ENCODE measurements at places on chromosomes 2 and 18.
A peak's percentile ranks its signal among the peaks of the same experiment; 100 is the strongest.

DNA sequence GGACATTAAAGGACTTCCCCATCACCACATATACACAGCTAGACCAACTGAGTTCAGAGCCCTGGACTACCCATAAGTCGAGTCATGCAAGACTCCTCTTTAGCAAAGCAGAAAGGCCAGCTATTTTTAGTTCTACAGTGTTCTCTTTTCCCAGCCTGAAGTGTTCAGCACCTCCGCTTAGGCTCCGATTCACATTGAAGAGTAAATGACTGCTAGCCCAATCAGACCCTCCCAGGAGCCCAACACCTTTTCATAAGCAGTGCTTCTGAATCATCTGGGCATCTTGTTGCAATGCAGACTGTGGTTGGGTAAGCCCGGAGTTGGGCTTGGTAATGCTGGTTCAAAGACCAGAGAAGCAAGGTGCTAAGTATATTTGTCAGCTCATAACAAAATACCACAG, 138.6 kb upstream of the MSH6 start:
- DNase-seq = no peak

- peak; percentile 59 for DNase-seq
Measured at GRCh38 chr2:217367464-217367863, 507.6 kb upstream of the TNP1 start.

GRCh38 chr18:35714539-35714938, 133.0 kb downstream of the GALNT1 start:
- DNase-seq = no peak

GRCh38 chr2:71379086-71379485, 47.5 kb downstream of the ZNF638 start:
- peak; percentile 78 for DNase-seq

GRCh38 chr2:157190151-157190550, 67.4 kb upstream of the GALNT5 start:
- peak; percentile 24 for DNase-seq

DNA sequence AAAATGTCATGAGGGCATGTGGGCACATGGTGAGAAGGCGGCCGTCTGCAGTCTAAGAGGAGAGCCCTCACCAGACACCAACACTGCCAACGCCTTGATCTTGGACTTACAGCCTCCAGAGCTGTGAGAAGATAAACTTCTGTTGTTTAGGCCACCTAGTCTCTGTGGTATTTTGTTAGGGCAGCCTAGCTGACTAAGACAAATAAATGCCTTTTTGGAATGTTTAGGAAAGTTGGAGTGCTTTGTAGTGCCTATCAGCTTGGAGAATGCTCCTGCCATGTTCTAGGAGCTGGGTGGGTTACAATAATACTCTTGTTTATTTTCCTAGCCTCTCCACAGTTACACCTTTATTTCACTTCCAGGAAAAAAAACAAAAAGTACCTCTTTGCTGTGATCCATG, 92.0 kb downstream of the SPP2 start:
- no peak for DNase-seq

- no peak for DNase-seq
Measured at GRCh38 chr18:57544936-57545660, 41.4 kb downstream of the FECH start.

- no peak for DNase-seq
Measured at GRCh38 chr18:48084041-48084757, 153.7 kb upstream of the SMAD2 start.

DNA sequence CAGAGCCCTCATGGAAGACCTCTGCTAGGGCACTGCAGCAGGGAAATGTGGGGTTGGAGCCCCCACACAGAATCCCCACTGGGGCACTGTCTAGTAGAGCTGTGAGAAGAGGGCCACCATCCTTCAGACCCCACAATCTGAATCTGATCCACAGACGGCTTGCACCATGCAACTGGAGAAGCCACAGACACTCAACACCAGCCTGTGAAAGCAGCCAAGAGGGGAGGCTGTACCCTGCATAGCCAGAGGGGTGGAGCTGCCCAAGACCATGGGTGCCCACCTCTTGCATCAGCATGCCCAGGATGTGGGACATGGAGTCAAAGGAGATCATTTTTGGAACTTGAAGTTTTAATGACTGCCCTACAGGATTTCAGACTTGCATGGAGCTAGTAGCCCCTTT, 6.5 kb downstream of the CD226 start:
- DNase-seq = no peak

- peak; percentile 54 for DNase-seq
Measured at GRCh38 chr2:44360749-44361329, 455 bp downstream of the PREPL start.

DNA sequence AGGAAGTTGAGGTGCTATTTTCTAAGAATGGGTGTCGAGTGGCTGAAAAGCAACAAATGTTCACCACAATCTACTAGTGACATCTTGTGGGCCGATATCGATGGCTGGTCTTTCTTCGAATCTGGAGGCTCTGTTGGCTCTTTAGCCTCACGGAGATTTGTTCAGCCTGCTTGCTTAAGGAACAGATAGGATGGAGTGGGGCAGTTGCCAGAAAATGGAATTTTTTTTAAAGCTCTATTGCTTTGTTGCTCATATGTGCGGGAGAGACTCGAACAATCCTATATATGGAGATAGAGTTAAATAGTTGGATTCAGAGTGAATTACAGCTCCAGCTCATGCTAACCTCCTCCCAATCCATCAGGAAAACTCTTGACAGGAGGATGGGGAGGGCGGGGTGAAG, 70.9 kb upstream of the LYPD6B start:
- no peak for DNase-seq

- peak; percentile 69 for DNase-seq
Measured at GRCh38 chr18:51668101-51668500, 470.6 kb upstream of the MEX3C start.

DNA sequence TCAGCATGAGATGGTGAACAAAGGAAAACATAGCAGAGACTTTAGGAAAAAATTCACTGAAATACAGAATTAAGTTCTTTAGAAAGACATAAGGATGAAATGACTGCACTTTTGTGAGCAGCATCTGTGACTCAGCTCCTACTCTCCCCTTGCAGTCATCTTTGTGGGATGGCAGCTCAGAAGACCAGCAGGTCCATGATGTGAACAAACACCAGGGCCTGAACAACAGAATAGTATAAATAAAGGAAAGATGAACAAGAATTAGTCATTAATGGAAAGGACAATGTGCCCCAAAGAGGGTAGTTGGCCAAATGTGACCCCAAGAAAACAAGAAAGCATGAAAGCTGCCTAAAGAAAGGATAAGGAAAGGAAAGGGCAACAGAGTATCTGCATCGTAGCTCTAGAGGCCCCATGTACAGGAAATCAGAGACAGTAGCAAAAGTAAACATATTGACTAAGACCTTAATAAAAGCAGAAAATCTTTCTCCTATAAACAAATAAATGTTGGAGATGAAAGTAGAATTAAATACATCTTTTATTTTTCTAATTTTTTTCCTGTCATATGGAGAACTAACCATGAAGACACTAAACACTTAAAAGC, 318.0 kb downstream of the ZEB2 start:
- no peak for DNase-seq

- no peak for DNase-seq
Measured at GRCh38 chr2:36633470-36634092, 35.6 kb upstream of the FEZ2 start.

GRCh38 chr2:10817413-10817812, 4.8 kb upstream of the PDIA6 start:
- DNase-seq = no peak

- DNase-seq = no peak
Measured at GRCh38 chr2:109248590-109248989, 119.6 kb downstream of the SH3RF3 start.

- DNase-seq = no peak
Measured at GRCh38 chr2:182716650-182716979, 558 bp downstream of the DNAJC10 start.

DNA sequence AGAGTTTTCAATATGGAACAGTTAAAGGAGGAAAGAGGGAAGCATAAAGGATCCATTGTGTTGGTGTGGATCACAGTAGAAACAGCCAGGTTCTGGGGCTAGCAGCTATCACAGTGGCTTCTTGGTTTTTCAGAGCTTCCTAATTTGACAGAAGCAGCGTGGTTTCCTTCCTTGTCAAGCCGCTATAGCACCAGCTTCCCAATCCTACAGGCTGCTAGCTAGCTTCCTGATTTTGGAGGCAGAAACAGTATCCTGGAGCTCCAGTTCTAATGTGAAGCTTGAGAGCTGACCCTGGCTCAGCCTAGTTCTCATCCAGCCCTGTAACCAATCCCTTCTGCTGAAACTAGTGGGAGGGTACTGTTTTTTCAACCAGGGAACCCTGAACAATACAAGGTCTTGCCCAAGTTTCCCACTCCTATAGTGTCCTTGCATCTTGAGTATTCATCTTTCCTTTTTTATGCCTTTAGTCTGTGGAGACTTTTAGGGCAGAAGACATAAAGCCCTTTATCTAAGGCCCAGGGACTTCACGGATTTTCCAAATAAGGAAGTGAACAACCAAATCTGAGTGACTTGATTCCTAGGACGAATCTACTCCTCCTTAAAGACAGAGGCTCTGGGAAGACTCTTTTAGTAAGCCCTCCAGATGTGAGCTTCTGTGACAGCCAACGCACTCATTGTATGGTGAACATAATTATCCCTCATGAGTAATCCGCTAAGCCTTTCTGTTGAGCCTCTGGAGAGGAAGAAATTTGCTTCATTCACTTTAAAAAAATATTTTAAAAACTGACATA, 33.8 kb downstream of the CCDC93 start:
- DNase-seq = peak; percentile 63

GRCh38 chr2:147485210-147485851, 359.5 kb upstream of the ACVR2A start:
- DNase-seq = no peak

DNA sequence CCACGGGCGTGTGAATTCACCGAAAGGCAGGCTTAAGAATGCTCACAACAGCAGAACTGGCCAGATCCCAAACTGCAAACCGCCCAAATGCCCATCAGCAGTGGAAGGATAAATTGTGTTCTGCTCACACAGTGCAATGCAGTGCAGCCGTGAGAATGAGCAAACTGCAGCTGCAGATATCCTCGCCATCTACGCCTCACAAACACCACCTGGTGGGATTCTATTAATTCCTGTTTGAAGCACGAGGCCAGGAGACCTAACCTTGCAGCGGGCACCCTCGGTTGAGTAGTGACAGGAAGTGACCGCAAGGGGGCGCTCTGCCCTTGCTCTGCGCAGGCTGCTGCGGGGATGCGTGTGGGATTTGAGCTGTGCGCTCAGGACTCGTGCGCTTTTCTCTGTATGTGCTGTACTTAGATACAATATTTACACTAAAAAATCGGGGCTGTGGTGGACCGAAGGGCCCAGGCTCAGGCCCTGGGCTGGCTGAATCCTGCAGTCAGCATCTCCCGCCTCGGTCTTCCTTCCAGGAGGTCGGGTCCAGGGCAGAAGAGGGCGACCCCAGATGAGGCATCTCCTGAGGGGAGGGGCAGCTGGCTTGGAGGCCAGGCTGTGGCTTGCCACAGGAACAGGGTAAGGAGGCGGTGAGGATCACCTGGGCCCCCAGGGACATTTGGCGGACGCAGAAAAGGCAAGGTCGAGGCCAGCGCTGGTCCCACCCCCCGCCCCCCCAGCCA, 19.8 kb upstream of the PDIA6 start:
- peak; percentile 90 for DNase-seq

- DNase-seq = no peak
Measured at GRCh38 chr2:211077216-211077767, 520.9 kb downstream of the CPS1 start.

GRCh38 chr18:6881034-6881820, 151.7 kb downstream of the ARHGAP28 start:
- DNase-seq = peak; percentile 71

GRCh38 chr2:31523871-31524492, 56.8 kb downstream of the SRD5A2 start:
- peak; percentile 87 for DNase-seq

GRCh38 chr18:44958040-44958439, 277.4 kb downstream of the SETBP1 start:
- DNase-seq = no peak

- DNase-seq = no peak
Measured at GRCh38 chr2:130263606-130264005, 65.4 kb upstream of the TUBA3E start.

GRCh38 chr18:55781481-55781957, 193.5 kb upstream of the TCF4 start:
- peak; percentile 67 for DNase-seq

DNA sequence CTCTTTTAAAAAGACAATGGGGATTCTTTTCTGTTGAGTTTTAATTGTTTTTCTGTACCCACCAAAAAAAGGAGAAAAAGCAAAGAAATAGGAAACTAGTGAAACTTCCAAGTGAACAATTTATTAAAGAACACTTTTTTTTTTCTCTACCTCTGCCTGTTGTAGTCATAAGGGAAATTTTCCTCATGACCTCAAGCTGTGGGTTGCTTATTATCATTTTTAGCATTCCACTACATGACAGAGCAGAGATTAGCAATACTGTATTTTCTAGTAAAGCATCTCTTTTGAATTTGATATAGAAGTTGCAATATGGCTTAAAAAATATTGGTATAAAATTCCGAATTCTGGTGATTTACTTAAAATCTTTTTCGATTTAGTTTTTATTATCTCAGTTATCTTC, 87.9 kb upstream of the LRRTM1 start:
- DNase-seq = no peak

DNA sequence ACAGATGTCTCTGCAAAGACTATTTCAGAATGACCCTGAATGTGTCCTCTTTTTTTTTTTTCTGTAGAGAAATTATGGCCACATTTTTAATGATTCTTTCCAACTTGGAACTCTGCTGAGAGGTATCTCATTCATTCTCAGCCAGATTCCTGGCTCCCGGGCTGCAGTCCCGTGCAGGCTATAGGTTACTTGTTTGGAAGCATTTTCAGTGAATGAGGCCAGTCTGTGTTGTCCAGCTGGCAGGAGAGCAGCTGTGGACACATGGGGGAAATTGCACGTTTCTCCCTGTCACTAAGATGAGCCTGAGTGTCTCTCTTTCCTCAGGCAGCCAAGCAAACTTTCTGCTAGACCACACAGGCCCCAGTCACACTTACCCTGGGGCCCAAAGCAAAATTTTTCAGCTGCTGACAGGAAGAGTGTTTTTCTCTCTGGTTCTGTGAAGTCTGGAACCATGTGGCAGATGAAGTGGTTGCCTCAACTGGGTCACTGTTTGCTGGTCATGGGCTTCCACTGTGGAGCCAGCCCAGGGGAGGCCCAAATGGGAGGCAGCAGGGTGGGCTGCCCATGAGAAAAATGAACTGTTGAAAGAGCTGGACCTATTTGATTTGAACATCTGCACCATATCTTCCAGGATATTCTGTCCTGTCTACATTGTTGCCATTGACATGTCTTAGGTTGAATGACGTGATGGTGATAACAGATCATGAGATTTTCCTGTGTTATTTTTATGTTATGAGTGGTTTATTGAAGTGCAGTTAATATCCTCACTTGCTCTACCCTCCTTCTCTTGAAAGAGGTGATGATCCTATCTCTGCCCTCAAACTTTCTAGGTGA, 431.2 kb downstream of the LPIN1 start:
- peak; percentile 45 for DNase-seq

GRCh38 chr2:144424559-144425240, 95.2 kb downstream of the ZEB2 start:
- no peak for DNase-seq

- DNase-seq = no peak
Measured at GRCh38 chr18:37160038-37160820, 331.3 kb downstream of the KIAA1328 start.

- DNase-seq = no peak
Measured at GRCh38 chr2:239376351-239376750, 24.5 kb downstream of the HDAC4 start.

GRCh38 chr2:120344976-120345581, 857 bp upstream of the INHBB start:
- DNase-seq = peak; percentile 61

GRCh38 chr2:234363011-234363487, 133.8 kb downstream of the ARL4C start:
- DNase-seq = peak; percentile 13
